ENCODE measurements at places on chromosomes 6 and 20. TPM values are rescaled to one million over a fixed set of nuclear protein-coding genes. Genes with fewer than 3 reads are reported as not detected.

Gene RRP36
- total RNA-seq, result 56.5 TPM

- DNase-seq, result no peak
These were observed 508.0 kb downstream of the TBC1D32 start for GRCh38 chr6:120826253-120826652.

- DNase-seq, result no peak
These were observed 27.0 kb downstream of the ANGPT4 start for GRCh38 chr20:889106-889505.

DNA sequence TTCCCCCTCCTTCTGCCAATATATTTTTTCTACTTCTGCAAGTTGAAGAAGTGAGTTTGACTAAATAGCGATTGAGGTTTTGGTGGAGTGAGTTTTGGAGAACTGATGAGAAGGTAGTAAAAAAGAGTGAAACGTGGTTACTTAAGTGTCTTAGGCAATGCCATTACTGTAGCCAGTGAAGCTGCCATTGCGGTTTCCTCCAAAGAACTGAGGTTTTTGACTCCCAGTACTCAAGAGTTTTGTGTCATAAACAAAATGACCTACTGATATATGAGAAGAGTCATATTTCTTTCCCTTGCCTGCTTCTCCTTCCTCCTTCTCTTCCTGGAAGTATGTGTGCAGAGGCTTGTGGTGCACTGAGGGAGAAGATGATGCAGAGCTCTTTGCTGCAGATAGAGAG, 554.5 kb upstream of the MAP3K7 start:
- no peak for DNase-seq

GRCh38 chr6:84897988-84898594, 133.7 kb upstream of the TBX18 start:
- DNase-seq, result no peak

GRCh38 chr20:32685541-32686529, 12.1 kb upstream of the C20orf203 start:
- DNase-seq, result no peak

GRCh38 chr6:111603040-111603439, 2.6 kb downstream of the TRAF3IP2 start:
- DNase-seq, result no peak

DNA sequence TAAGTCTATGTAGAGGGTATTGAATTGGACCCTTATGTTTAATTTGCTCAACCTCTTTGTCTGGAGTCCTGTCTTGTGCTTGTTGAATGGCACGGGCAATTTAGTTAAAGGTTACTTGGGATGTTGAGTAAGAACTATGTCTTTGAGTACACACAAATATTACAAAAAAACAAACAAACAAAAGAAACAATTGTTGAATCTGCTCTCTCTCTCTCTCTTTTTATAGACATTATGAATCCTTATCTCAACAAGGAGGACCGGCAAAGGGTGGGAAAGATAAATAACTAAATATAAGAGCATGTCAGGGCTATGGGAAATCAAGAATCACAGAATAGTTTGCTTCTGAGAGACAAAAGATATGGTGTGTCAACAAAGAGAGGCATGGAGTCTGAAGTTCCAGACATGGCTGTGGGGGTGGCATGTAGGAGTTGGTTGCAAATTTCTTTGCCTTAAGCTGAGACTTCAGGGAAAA, 608.6 kb downstream of the UTRN start:
- DNase-seq, result no peak

DNA sequence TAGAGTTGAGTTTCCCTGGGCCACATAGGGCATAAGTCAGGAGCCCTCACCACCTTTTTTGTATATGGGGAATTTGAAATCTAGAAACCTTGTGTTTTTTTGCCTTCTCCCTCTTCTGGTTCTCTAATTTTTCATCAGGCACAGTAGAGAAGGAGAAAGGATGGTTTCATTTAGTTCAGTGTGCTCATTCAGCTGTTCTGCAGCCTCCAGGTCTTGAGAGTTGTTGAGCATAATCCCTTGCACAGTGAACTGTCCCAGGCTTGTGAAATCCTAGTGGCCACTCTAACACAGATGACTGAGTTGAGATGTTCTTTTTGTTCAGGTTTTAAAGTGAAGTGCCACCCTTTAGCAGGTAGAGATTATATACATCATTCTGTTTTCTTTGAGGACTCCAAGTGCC, 183.5 kb downstream of the CDKAL1 start:
- DNase-seq, result no peak
